Hepatic stellate cell (primary cell): ENCODE measurements at places on chromosomes 5 and 9.

- no peak for DNase-seq
Observed at GRCh38 chr9:26650325-26650724, 242.3 kb downstream of the CAAP1 start.

GRCh38 chr9:93826209-93826608, 128.9 kb downstream of the BARX1 start:
- DNase-seq = no peak

- DNase-seq = no peak
Observed at GRCh38 chr9:125646621-125647100, 60.3 kb downstream of the MAPKAP1 start.

- DNase-seq = no peak
Observed at GRCh38 chr5:128965011-128965637, at the start of gene SLC27A6. Gene SLC27A6 (plus strand): TSS chr5:128965488. CDS start chr5:128966138, 650 bp downstream.

DNA sequence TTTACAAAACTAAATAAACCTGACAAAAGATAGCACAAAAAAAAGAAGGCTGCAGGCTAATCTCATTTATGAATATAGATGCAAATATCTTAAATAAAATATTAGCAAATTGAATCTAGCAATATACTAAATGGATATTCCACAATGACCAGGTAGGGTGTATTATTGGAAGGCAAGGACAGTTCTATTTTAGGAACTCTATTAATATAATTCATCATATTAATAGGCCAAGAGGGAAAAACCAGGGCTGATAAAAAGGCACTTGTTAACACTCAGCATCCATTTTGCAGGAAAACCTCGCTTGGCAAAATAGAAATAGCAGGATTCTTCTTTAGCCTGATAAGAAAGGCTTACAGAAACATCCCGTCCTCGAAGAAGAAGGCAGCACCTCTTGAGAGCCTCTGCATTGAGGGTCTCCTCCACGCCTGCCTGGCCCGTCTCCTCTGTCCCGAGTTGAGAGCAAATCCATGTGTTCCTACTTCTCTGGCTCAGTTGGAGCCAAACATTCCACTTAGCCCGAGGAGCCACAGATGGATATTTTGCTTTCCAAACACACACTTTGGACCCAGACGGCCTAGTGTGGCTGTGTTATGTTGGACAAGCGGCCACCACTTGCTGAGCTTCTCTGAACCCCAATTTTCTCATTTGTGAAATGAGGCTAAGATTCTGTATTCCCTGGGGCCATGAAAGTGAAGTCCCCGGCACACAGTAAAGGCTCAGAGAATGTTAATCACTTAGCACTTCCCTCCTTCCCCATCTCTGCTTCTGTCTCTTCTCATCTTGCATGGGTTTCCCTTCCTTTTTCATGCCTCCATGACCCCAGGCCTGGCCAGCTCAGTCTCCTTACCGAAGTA, 181.8 kb upstream of the MVB12B start:
- no peak for DNase-seq

DNA sequence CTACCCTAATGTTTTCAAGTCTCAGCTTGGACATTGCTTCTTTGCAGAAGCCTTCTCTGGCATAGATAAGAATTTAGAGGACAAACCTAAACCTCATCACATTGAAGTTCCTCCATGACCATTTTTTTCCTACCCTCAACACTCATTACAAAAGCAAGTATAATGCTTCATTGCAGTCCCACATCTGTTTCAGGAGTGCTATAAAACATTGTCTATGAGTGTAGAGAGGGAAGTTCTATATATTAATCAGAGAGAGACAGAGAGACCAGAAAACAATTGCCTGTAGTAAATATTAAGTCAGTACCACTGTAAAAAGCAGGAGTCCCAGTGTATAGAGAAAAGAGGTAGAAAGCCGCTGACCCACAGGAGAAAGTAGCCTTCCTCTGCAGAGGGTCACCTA, 149.7 kb downstream of the PRELID2 start:
- DNase-seq = no peak

GRCh38 chr5:39255406-39255805, 36.0 kb upstream of the FYB1 start:
- DNase-seq = no peak

- DNase-seq = no peak
Observed at GRCh38 chr9:28758341-28758740, 1185.1 kb upstream of the C9orf72 start.

DNA sequence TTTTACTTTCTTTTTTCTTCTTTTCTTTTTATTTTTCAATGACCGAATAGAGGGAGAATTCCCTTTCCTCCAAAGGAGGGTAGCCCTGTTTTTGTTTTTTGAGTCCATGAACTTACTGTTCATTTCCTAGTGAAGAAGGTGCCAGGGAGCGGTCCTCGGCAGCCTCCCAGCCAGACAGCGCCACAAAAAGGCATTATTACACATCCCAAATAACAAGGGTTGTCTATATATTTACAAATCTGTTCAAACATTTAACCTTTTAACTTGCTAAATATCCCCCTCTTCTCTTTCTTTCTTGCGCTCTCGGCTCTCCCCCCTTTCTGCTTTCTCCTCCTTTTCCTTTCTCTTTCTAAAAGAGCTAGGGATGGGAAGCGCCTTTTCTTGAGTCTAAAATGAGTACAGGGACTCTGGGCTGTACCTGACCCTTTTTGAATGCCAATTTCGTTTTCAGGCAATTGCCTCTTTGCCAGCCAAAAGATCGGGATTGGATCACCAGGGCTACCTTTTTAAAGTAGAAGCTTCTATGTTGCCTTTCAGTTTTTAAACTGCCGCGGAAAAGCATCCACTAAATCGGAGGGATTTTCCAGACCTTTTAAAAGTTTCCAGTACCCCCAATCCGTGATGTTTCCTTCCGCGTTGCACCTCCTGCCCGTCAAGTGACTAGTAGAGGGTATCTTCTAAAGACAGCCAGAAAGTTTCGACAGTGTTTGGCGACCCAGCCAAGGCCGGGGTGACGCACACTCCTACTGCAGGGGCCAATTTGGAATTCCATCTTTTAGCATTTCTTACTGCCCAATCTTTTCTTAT, 125.6 kb downstream of the TMEM161B start:
- DNase-seq = no peak

DNA sequence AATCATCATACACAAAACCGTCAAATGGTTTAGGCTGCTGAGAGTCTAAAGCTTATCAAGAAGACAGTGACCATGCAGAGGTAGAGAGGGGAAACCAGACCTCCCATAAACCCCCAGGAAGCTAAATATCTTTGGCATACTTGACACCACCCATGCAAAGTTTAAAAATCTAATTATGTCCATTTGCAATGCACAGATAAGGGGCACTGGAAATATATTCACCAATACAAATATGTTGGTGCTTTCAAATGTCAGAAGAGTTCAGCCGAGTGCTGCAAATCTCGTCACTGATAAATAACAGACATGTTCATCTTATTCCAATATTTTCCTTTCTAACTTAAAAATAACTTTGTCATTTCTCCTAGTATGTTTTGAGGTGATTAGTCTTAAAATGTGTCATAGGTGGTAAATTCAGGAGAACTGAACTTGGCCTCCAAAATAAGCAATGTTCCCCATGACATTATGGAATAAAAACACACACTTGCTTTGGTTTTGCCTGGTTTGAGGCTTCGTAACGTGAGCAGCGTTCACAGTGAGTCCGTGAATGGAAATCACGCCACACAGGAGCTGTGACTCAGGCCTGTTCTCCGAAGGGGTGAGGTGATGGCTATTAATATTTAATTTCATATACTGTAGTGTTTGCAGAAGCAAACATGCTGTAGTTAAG, 182.2 kb downstream of the AOPEP start:
- DNase-seq = no peak

GRCh38 chr5:310941-311434, 10.5 kb upstream of the AHRR start:
- DNase-seq = no peak

GRCh38 chr5:6435356-6435755, 13.3 kb upstream of the UBE2QL1 start:
- DNase-seq = no peak

DNA sequence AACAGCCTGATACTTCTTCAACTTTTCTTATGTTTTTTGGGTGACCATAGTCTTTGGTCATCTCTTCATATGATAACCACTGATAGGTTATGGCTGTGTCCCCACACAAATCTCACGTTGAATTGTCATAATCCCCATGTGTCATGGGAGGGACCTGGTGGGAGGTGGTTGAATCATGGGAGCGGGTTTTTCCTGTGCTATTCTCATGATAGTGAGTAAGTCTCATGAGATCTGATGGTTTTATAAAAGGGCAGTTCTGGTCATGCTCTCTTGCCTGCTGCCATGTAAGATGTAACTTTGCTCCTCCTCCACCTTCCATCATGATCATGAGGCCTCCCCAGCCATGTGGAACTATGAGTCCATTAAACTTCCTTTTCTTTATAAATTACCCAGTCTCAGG, 8.7 kb downstream of the RHOBTB3 start:
- no peak for DNase-seq

GRCh38 chr5:95029569-95030366, 255.1 kb downstream of the MCTP1 start:
- no peak for DNase-seq

GRCh38 chr5:52789378-52789777, 1.7 kb downstream of the ITGA1 start:
- DNase-seq = no peak

- DNase-seq = no peak
Observed at GRCh38 chr5:179125789-179126505, 65.8 kb downstream of the ZNF354C start.

DNA sequence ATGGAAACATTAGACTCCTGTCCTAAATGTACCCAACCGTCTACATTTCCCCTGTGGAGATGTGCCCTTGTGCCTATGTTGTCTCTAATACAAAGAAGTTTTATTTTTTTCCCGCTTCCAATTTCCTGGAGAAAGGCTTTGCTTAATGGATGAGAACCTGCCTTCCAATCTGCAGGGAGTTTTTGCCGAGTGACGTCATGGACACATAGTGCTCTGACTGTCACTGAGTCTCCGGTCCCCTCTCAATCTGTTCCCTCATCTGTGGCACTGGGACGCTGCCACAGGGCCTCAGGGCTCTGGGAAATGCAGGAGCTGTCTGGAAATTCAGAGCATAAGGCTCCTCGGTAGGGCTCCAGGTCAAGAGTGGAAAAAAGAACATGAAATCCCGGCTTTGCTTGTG, 144.8 kb downstream of the PDZD2 start:
- no peak for DNase-seq

- peak; percentile 29 for DNase-seq
Observed at GRCh38 chr9:99259231-99259918, 37.3 kb downstream of the SEC61B start.

GRCh38 chr5:66169534-66169933, 25.4 kb downstream of the SREK1 start:
- DNase-seq = no peak

GRCh38 chr5:76292620-76293322, 110.3 kb upstream of the IQGAP2 start:
- no peak for DNase-seq

DNA sequence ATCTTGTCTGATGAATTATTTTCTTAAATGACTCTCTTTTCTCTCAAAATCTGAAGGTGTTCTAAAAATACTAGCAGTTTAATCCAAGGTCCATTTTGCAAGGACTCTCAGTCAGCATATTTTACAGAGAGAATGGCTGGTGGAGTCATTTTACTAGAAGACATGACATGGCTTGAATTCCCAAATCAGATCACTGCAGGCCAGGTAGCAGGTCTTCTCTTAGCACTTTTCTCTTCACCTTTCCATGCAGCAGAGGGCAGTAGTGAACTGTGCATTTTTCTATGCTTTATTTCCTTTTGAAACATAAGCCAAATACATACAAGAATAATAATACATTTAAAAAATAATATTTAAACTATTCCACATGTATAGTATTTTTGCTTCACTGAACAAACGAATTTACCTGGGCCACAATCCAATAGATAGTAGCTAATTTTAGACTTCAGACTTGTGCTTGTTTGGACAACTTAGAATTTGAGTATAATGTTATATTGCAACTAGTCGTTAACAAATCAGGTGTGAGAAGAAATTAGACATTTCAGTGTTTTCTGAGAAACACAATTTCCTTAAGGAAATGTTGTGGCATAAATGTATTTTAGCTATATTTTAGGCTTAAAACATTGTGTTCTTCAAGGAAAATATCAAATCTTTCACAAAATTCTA, 289.4 kb upstream of the DAB2 start:
- peak; percentile 19 for DNase-seq

DNA sequence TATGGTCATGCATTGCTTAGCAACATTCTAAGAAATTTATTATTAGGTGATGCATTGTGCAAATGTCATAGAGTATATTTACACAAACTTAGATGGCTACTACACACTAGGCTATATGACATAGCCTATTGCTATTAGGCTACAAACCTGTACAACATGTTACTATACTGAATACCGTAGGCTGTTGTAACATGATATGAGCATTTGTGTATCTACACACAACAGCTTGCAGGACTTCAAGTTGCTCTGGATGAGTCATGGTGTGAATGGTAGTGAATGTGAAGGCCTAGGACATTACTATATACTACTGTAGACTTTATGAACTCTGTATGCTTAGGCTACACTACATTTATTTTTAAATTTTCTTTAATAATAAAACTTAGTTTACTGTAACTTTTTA, 107.2 kb upstream of the MAMDC2 start:
- no peak for DNase-seq

DNA sequence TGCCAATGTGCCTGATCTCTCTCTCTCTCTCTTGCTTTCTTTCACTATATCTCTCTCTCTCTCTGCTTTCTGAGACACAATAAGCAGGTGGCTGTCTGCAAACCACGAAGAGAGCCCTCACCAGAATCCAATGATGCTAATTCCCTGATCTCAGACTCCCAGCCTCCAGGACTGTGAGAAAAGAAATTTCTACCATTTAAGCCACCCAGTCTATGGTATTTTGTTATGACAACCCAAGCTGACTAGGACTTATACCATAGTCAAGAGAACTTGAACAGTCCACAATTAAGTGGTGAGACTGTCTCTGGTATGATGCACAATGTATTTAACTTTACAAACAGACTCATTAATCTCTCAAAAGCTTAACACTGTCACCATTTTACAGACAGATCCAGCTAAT, 67.0 kb downstream of the NFIB start:
- DNase-seq = no peak

- DNase-seq = peak; percentile 27
Observed at GRCh38 chr5:93078082-93079038, 502.7 kb downstream of the NR2F1-AS1 start.

DNA sequence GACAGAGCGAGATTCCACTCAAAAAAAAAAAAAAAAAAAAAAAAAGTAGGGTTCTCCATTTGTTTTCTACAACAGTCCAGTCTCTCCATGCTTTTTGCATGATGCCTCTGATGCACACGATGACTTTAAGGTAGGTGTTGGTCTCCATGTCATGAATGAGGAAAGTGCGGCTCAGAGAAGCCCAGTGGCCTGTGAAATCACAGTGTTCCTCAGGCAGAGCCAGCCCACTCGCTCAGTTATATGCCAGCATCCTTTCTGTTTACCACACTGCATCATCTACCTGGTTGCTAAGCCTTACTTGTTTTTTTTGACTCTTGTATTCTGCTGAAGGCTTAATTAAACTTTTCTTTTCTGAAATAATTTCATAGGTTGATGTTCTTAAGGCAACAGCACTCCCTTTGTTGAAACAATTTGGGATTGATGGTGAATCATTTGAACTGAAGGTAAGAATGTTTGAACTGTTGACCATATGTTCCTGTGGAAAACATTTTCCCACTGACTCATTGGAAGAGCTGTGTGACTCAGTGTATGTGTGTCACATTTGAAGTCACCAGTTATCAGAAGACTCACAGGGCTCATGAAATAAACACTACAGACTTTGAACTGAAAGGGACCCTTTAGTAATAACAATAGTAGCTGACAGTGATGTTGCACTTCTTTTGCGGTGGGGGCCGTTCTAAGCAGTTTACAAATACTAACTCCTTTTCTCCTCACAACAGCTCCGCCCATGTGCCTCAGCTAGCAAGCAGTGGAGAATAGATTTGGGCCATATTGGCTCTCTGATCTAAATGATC, 40.2 kb downstream of the RCL1 start:
- DNase-seq = peak; percentile 69

- peak; percentile 25 for DNase-seq
Observed at GRCh38 chr5:45385321-45386058, 310.7 kb downstream of the HCN1 start.
